GM23248 (cell line): ENCODE measurements at places on chromosomes 1 and 21.

DNA sequence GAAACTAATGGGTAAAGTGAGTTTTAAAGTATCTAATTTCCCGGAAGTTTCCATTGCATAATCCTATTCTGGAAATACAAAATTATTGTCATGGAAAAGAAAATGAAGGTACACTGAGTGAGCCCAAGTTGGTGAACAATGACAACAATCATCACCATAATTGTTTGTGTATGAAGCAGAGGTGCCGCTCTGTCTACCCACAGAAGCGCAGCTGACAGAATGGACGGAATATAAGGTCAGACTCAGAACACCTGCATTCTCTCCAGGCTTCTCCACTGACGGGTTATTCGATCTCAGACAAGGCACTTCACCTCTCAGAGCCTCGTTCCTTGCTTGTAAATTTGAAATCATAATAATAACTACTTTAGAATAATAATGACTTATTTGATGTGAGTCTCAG lies 99.1 kb upstream of the NGF start:
- DNase-seq, result no peak

DNA sequence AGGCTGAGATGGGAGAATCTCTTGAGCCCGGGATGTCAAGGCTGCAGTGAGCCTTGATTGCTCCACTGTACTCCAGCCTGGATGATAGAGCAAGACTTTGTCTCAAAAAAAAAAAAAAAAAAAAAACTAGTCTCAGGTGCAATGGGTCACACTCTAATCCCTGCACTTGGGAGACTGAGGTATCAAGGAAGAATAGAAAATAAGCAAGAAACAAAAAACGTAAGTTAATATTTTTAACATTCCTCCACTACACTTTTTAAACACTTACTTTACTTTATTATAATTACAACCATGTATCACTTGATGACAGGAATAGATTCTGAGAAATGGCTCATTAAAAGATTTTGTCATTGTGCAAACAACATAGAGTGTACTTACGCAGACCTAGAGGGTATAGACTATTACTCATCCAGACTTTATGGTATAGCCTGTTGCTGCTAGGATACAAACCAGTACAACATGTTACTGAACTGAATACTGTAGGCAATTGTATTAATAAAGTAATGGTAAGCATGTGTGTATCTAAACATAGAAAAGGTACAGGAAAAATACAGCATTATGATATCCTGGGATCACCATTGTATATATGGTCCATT lies 1244.1 kb upstream of the ADGRL4 start:
- no peak for DNase-seq

DNA sequence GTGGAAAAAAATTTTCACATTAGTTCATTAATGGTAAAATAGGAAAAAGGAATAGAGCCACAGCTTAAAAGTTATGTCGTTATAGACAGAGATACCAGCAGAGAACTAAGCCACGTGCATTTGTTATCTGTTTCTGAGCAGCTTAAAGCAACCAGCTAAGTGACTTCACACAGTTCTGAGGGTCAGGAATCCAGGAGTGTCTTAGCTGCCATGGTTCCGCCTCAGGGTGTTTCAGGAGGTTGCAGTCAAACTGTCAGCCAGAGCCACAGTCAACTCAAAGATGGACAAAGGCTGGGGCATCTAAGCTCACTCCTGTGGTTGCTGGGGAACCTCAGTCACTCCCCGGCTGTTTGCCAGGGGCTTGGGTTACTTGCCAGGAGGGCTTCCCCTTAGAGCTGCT lies 515.8 kb downstream of the SMYD3 start:
- DNase-seq, result no peak

DNA sequence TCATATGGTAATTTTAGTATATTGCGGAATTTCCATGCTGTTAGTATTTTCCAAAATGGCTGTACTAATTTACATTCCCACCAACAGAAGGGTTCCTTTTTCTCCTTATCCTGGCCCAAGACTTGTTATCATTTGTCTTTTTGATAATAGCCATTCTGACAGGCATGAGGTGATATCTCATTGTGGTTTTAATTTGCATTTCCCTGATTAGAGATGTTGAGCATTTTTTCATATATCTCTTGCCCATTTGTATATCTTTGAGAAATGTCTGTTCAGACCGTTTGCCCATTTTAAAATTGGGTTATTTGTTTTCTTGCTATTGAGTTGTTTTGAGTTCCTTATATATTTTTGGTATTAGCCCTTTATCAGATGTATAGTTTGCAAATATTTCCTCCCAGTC lies 14.0 kb downstream of the CAPZA1 start:
- no peak for DNase-seq

DNA sequence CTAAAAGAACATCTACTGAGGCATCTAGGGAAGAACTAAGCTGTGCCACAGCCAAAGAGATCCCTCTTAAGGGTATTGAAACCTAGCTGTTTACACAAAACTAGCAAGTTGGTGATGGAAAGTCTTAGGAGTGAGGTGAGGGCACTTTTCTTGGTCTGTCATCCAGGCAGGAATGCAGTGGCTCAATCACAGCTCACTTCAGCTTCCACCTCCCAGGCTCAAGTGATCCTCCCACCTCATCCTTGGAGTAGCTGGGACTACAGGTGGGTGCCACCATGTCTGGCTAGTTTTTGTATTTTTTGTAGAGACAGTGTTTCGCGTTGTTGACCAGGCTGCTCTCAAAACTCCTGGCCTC lies 2.4 kb downstream of the PLEKHO1 start:
- DNase-seq, result peak; percentile 39

DNA sequence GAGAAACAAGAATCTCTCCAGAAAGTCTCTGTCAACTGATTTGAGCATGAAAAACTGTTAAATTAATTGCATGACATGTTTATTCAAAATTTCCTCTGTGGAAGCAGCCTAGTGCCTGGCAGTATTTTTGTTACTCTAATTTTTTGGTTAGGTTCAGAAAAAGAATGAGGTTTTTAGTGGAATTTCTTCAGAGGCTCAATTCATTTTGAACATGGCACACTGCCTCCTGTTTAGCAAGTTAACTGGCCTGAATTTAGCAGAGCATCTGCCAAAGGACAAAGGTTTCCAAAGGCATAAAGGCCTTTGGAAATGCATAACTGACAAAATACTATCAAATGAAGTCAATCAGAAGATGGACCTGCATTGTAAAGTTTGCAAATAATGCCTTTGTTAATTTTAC lies 1326.5 kb downstream of the PLA2G4A start:
- DNase-seq, result no peak

DNA sequence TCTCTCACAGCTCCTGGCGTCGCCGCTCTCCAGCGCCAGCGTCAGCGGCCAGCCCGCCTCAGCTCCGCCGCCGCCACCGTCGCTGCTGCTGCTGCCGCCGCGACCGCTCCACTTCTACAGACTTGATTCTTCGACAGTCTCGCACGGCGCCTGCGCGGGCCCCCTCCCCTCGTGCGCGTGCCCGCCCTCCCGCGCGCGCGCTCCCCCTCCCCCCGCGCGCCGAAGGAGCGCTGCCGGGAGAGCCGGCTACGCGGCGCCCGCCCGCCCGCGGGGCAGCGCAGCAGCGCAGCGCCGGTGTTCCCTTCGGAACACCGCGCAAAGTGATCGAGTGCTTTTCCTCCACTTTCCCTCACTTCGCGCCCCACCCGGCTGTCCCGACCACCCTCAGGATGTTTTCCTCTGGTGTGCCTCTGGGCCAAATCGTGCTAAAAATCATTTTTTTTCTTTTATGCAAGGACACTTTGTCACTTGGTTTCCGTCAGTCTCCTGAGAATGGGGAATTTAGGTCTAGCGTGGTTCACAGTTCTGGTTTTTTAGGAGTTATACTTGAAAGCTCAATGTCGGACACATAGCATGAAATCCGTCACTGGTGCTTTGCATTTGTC lies at the start of gene IRF2BP2:
TSS of gene IRF2BP2 (minus strand) at position 118 of the 605 bp plus-strand sequence. CDS start 684 bp downstream, outside the sequence.
- peak; percentile 92 for DNase-seq

DNA sequence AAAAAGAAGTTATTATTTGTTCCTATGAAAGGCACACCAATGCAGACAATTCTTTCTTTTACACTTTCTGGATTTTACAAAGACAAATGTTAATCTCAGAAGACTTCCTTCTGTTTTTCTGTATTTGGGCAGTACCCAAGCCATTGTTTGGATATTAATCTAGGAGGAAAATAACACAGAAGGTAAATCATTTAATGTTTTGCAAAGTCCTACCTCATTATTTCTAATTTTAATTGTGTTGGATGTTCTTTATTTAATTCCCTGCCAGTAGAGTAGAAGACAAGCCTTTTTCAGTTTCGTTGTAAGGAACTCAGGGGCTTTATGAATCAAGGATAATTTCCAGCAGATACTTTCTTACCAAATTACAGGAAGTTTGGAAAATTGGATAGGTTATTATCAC lies 118.3 kb downstream of the VPS13D start:
- DNase-seq, result no peak

DNA sequence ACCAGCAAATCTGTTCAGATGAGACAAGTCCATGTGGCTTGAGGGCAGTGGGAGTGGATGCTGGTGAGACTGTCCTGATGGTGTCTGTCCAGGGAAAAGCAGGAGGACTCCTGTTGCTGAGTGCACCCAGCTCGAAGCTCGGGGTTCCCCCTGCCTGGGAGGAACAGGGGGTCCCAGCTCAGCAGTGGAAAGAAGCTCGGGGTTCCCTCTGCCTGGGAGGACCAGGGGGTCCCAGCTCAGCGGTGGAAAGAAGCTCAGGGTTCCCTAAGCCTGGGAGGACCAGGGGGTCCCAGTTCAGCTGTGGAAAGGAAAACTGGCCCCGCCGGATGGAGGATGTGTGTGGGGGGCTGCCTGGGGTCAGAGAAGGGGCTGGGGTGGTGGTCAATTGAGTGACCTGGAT lies 39.1 kb downstream of the CRYAA start:
- DNase-seq, result no peak

- DNase-seq, result peak; percentile 69
These were observed 76.4 kb upstream of the DNAH14 start for GRCh38 chr1:224852901-224853568.
